ENCODE measurements at places on chromosomes 13 and 19.

DNA sequence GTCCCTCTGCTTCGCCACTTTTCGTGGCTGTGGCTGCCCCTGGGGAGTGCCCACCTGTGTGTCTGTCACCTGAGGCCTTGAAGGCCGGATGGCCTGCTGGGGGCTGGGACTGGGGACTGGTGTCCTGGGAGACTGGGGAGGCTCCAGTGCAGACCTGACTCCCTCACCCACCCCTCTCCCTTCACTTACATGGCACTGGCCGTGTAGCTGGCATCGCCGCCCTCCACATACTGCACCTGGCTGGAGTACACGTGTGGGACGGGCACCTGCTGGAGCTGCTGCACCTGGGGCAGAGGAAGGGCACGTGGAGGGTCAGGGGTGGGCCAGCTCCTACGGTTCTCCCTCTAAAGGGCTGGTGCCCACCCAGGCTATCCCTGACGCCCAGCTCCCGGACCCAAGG, 25.5 kb downstream of the DCAF15 start:
- no peak for DNase-seq

DNA sequence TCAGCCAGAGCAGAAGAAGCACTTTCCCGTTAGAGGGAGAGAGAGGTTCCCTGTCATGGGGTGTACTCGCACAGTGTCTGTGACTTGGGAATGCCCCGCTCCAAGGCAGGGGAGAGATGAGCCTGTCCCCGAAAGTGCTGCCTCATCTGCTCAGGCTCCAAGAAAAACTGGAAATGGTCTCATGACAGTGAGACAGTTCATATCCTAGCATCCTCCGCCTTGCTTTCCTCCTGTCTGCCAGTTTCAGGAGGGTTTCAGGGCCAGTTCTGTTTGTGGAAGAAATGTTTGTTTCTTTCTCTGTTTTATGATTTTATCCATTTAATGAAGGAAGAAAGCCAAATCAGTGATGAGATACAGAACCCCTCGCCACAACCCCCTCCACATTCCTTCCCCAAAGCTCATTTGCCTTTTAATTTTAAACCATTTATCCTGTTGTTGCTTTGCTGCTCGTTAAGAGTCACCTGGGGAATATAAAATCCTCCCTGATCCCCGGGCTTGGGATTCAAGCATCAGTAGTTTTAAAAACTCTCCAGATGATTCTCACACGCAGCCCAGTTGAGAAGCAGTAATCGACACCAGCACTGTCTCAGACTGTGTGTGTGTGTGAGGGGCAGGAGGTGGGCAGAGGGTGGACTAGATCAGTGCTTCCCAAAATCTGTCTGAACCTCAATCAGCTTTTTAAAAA, 144.6 kb upstream of the UBL3 start:
- DNase-seq: no peak

GRCh38 chr13:30796132-30796572, 60.8 kb downstream of the ALOX5AP start:
- DNase-seq: peak; percentile 16

DNA sequence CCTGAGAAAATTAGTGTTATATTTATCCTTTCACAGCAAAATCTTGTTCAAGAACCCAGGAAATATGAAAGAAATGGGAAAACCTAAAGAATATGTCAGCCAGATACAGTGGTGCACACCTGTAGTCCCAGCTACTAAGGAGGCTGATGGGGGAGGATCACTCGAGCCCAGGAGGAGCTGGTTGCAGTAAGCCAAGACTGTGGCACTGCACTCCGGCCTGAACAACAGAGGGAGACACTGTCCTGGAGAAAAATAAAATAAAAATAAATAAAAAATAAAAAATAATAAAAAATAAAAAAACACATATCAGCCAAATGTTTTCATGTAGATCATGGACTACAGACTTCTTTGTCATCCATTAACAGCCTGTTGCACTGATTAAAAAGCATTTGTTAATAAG, 244.8 kb upstream of the KLHL1 start:
- DNase-seq: no peak

GRCh38 chr13:43221611-43222010, 198.2 kb downstream of the DNAJC15 start:
- DNase-seq: no peak

DNA sequence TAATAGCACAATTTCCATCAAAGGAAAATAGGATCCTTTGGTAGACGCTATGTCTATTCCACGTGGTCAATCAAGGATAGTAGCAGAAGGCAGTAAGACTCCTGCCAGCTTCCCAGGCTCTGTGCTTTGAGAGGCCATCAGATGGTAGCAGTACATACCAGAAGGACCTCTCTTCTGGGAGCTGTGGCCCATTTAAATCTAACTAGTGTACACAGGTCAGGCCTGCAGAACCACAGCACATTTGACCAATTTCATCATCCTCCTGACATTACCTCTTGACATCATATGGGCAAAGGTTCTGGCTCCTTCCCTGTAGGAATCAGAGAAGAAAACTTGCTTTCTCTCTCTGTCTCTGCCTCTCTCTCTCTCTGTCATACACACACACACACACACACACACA, 229.6 kb upstream of the HTR2A start:
- no peak for DNase-seq

GRCh38 chr13:34421347-34421719, 520.7 kb upstream of the NBEA start:
- DNase-seq: no peak

DNA sequence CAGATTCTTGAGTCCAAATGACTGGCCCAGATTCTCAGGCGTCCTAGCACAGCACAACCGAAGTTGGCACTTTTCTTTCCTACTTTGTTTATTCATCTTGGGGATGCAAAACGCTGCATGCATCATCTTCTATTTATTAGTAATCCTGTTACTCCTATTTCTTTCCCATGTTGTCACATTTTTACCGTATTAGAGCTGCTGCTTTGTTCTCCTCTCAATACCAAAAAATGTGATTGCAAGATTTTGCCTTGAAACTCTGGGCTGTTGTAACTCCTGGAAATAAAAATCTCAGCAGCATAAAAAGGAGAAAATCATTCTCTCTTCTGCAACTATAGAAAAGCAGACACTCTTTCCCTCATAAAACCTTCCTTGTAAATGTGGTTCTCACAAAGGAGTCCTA, 12.9 kb upstream of the IGSF23 start:
- no peak for DNase-seq

DNA sequence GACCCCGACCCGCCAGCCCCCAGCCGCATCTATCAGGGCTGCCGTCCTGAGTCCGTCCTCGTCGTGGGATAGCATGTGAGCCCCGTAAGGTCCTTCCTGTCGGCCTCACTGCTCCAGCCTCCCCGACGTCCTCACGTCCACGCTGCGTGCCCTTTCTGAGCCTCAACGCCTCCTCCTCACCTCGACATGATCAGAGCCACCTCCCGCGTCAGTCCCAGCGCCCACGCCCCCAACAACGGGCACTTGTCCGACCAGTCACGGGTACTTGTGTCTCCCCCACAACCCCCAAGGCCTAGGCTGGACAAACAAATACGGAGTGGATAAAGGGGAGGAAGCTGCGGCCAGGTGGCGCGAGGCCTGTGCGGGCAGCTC, 665 bp downstream of the ZNF497 start:
- DNase-seq: peak; percentile 73

DNA sequence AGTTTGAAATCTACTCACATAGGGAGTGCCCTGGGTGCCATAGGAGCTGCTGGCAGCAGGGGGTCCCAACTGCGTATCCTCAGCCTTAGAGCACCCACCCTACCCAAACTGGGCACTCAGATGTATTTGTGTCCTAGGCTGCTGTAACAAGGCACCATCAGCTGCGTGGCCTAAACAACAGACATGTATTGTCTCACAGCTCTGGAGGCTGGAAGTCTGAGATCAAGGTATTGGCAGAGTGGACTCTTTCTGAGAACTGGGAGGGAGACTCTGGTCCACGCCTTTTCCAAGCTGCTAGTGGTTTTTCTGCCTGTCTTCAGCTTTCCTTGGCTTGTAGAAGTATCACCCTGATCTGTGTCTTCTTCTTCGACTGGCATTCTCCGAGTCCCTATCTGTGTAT, 83.6 kb downstream of the FGF14 start:
- no peak for DNase-seq

GRCh38 chr13:80382576-80382975, 41.6 kb upstream of the SPRY2 start:
- DNase-seq: no peak

DNA sequence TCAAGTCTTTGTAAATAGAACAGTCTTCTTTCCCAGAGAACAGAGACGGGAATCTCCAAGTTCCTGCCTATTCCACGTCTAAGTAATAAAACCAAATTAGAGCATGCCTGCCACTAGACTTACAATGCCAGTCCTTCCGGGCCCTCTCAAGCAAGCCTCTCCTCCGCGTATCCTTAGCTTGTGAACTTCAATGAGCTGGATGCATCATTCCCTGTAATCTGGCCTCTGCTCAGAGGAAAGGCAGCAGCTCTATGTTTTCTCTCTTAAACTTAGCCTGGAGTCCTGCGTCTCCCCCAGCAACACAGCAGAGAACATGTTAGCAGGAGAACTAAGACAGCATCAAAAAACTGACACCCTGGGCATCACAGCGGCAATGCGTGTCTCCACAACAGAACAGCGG, 8.2 kb downstream of the NALCN start:
- DNase-seq: no peak

DNA sequence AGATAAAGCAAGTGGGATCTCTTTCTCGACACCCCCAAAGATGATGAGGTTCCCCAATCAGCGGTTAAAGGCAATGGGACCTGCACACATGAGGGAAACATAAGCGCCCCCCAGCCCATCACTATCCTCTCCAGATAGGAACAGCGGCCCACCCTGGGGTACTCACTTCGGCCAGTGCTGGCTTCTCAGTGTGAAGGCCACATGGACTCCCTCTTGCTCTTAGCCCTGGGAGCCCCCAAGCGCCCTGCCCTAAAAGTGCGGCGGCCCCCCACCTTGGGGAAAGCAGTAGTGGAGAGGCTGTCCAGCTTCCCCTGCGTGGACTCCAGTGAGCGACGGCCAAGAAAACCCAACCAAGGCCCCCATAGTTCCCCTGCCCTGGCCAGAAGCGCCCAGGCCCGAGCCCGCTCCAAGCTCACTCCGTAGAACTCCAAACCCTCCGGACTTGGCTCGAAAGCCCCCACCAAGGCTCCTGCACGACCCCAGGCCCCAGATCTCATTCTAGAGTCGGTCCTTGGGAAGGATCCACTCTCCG, 1.0 kb downstream of the CACNA1A start:
- DNase-seq: no peak

- peak; percentile 31 for DNase-seq
Observed at GRCh38 chr19:49347835-49348234, 12.6 kb downstream of the CD37 start.

DNA sequence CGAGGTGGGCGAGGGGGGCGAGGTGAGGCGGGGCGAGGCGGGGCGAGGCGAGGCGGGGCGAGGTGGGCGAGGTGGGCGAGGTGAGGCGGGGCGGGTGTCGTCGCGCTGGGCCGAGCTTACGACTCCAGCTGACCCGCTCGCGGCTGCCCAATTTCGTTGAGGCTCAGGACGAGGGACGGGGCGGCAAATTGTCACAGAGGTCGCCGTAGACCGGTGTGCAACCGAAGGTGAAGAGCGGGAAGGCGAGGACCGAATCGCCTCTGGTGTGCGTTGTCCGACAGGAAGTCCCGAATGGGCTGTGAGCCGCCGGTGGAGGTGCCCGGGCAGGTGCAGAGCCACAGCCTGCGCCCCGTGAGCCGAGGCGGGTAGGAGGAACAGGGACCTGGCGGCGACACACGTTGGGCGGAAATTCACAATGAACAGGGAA, at the start of gene LACC1:
Gene LACC1 (plus strand): TSS at position 150 of the 427 bp plus-strand sequence. CDS start 1,082 bp downstream, outside the sequence.
- no peak for DNase-seq
